Upper lobe of right lung (tissue), 1 donor: ENCODE measurements at places on chromosomes 4 and X. TPM values are rescaled to one million over a fixed set of nuclear protein-coding genes. Genes with fewer than 3 reads are reported as not detected.
A peak's percentile ranks its signal among the peaks of the same experiment; 100 is the strongest.

- no peak overlapping the region for H3K27ac ChIP-seq
- H3K4me1 ChIP-seq = no peaks in the 10 kb centered on the region
- H3K27me3 ChIP-seq = no peaks in the 10 kb centered on the region
- no peaks in the 10 kb centered on the region for H3K36me3 ChIP-seq
- DNase-seq = no peak
Observed at GRCh38 chr4:109213056-109213455, 89.4 kb downstream of the COL25A1 start.

RAB39B gene
- total RNA-seq = 0.75 TPM

- no peaks in the 10 kb centered on the region for H3K4me1 ChIP-seq
- H3K27ac ChIP-seq = no peak overlapping the region
- no peaks in the 10 kb centered on the region for H3K27me3 ChIP-seq
- DNase-seq = no peak
- H3K4me3 ChIP-seq = no peak overlapping the region
Observed at GRCh38 chr4:173821876-173822275, 291.8 kb upstream of the HAND2 start.

DNA sequence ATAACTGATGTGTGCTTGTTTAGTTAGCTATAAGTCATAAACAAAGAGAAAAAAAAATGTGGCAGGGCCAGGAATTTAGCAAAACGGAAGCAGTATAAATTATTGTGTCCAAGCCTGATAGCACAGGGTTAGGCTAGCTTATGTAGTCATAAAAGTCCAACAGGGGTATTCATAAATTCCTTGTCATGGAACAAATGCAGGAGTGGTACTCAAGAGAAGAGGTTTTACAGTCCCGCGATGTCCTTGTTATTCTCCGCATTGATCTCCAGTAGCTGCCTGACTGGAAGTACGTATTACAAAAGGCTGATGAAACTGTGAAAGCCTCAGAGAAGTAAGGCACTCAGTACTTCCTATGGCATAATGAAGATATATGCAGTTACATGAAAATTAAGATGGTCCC lies 336.9 kb upstream of the TRAM1L1 start:
- no peak overlapping the region for H3K27ac ChIP-seq
- no peak for DNase-seq
- H3K4me1 ChIP-seq = no peaks in the 10 kb centered on the region
- H3K4me3 ChIP-seq = no peak overlapping the region

DNA sequence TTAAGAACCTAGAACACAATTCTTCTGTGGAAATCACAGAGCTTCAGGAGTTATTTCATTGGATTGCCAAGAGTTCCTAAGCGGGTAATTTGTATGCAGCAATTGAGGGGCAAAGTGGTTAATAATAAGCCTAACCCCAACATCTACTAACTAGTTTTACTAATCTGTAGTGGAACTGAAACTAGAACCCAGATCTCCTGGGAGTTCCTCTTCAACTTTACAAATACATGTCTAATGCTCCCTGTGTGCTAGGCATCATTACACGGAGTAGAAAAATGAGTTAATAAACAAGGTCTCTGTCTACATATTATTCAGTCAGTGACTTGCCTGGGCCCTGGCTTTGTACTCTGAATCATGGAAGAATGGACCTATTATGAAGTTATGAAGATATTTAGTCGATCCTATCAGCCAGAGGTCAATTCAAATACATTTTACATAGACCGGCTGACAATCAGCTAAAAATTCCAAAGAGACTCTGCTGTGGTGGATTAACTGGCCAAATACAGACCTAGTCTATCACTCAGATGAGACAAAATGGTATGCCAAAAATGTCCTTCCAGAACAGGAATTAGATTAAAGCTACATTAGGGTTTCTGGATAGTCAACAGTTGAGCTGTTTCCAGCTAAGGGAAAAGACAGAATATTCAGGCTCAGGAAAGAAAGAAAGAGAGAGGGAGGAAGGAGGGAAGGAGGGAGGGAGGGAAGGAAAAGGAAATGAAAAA lies 326.0 kb downstream of the FBXW7 start:
- no peak overlapping the region for H3K27ac ChIP-seq
- H3K36me3 ChIP-seq = no peaks in the 10 kb centered on the region
- no peak overlapping the region for H3K4me3 ChIP-seq

- no peak for DNase-seq
- H3K4me1 ChIP-seq = no peaks in the 10 kb centered on the region
- no peak overlapping the region for H3K27ac ChIP-seq
- no peaks in the 10 kb centered on the region for H3K27me3 ChIP-seq
- H3K36me3 ChIP-seq = no peaks in the 10 kb centered on the region
- no peak overlapping the region for H3K4me3 ChIP-seq
Observed at GRCh38 chr4:175767150-175767549, 44.9 kb downstream of the GPM6A start.

GRCh38 chr4:152896811-152897210 lies 39.3 kb upstream of the FHDC1 start:
- H3K4me1 ChIP-seq = no peaks in the 10 kb centered on the region
- no peak for DNase-seq
- no peak overlapping the region for H3K4me3 ChIP-seq

DNA sequence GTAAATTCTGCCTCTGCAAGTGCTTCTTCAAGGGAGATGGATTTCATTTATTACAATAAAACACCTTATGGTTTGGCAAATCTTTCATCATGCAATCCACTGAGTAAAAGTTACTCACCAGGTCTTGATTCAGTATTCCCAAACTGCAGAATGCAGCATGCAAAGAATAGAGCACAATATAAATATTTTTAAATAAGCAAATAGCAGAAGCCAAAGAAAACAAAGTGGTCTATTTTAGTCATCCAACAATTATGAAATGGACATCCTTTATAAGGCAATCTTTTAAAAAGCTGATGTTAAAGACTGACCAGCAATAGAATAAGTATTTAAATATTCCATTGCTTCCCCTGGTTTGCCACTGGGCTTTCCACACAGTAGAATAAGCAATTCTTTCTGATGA lies 59.5 kb downstream of the SLC39A8 start:
- H3K27me3 ChIP-seq = no peaks in the 10 kb centered on the region
- no peaks in the 10 kb centered on the region for H3K4me1 ChIP-seq
- no peak overlapping the region for H3K4me3 ChIP-seq
- DNase-seq = no peak
- no peaks in the 10 kb centered on the region for H3K36me3 ChIP-seq
- no peak overlapping the region for H3K27ac ChIP-seq

DNA sequence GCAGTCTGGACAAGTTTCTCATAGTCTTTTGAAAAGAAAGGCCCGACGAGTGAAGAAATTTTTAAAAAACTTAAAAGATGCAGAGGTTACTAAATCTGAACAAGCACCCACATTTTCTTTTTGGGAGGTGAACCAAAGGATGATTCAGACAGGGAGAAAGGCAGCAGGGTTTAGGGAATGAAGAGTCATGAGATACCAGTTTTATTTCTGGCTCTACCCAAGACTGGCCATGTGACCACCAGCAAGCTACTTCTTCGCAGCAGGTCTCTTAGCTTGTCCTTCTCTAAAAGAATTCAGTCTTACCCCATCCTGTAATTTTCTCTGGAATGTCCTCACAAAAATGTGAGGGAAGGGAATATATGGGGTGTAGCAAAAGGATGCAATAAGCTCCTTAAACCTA lies 37.6 kb downstream of the AMOT start:
- no peaks in the 10 kb centered on the region for H3K4me1 ChIP-seq
- no peaks in the 10 kb centered on the region for H3K36me3 ChIP-seq
- no peak overlapping the region for H3K4me3 ChIP-seq

MAGEB1 gene
- not detected for total RNA-seq

- no peak for DNase-seq
- no peak overlapping the region for H3K4me3 ChIP-seq
- no peak overlapping the region for H3K27ac ChIP-seq
- no peaks in the 10 kb centered on the region for H3K4me1 ChIP-seq
Observed at GRCh38 chr4:96092151-96092705, 252.3 kb downstream of the PDHA2 start.

DNA sequence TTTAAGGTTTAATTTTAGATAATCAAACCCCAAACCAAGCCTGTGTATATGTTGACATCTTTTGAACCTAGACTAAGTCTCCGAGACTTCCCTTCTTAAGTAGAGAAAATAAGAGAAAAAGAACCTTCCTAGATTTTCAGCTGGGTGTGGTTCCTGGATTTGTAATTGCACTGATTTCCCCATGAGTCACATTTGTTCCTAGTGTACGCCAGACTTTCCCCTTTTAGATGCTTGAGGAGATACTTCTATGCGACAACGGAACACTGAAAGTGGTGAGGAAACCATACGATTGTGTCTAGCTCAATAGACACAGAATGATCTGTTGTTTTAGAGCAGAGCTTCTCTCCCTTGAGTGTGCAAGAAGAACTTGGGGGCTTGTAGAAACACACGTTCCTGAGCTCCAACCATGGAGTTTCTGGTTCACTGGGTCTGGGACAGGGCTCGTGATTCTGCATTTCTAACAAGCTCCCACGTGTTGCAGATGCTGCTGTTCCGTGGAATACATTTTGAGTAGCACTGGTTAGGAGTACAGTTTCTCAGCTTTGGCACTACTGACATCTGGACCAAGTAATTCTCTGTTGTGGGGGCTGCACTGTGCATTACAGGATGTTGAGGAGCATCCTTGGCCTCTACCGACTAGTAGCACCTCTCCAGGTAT lies 87.1 kb downstream of the AMELX start:
- no peak overlapping the region for H3K4me3 ChIP-seq
- no peak for DNase-seq
- H3K27me3 ChIP-seq = no peaks in the 10 kb centered on the region
- peak overlapping the region; percentile 24 for H3K27ac ChIP-seq
- H3K36me3 ChIP-seq = no peaks in the 10 kb centered on the region

GRCh38 chrX:118552121-118552900 lies 56.7 kb downstream of the DOCK11 start:
- H3K27me3 ChIP-seq = no peaks in the 10 kb centered on the region
- no peak for DNase-seq
- no peak overlapping the region for H3K27ac ChIP-seq
- H3K36me3 ChIP-seq = no peaks in the 10 kb centered on the region

GRCh38 chr4:144710526-144710912 lies 64.6 kb downstream of the HHIP start:
- peaks cover 5% of the 10 kb centered on the region for H3K36me3 ChIP-seq
- H3K27ac ChIP-seq = no peak overlapping the region
- H3K27me3 ChIP-seq = no peaks in the 10 kb centered on the region
- DNase-seq = no peak

MID1IP1 gene
- 83.6 TPM for total RNA-seq

NAP1L3 gene
- 1.2 TPM for total RNA-seq

DNA sequence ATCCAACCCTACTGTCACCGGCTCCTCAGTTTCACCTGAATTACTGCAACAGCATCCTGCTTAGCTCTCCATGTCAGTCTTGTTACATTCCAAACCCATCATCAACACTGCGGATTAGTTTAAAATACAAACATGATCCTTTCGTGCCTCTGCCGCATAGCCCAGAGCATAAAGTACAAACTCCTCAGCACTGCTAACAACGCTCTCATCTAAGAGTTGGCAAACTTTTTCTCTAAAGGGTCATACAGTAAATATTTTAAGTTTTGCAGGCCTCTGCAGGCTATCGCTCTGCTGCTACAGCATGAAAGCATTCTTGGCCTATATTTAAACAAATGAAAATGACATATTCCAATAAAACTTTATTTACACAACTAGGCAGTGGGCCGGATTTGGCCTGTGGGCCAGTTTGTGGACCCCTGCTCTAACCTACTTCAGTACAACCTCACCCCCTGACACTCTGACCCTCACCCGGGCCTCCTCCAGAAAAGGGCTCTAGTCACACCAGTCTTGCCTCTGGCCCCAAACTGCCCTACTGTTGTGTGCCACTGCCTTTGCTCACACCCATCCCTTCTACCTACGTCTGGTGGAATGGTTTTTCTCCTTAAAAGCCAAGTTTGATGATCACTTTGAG lies 7.2 kb downstream of the STX18 start:
- H3K36me3 ChIP-seq = no peaks in the 10 kb centered on the region
- no peaks in the 10 kb centered on the region for H3K27me3 ChIP-seq
- no peak overlapping the region for H3K4me3 ChIP-seq
- DNase-seq = no peak
- peaks cover 7% of the 10 kb centered on the region for H3K4me1 ChIP-seq

GRCh38 chr4:125704726-125705125 lies 390.0 kb downstream of the FAT4 start:
- no peak overlapping the region for H3K4me3 ChIP-seq
- no peaks in the 10 kb centered on the region for H3K27me3 ChIP-seq
- no peaks in the 10 kb centered on the region for H3K4me1 ChIP-seq

- H3K4me3 ChIP-seq = no peak overlapping the region
- H3K4me1 ChIP-seq = no peaks in the 10 kb centered on the region
- no peak for DNase-seq
Observed at GRCh38 chr4:93810340-93810992, 18.1 kb upstream of the ATOH1 start.

DNA sequence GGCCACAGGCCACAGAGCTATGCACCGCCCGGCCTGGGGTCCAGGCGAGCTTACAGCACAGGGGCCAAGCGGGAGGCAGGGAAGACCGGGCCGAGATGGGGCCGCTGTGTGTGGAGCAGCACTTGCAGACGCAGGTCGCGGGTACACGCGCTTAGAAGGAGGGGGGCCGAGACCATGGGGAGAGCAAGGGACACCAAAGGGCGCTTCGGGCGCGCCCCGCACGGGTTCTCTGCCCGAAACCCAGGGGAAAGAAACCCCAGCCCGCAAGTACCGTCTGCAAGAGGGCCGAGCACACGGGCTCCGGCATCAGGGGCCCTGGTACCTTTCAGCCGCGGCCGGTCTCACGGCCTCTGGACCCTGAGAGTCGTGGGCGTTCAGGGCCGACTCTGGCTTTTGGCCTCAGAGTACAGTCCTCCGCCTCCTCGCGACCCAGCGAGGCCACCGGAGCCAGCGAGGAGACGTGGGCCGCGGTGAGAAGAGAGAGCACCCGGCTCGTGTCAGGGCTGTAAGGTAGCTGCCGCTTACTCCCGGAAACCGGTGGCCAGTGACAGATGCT lies 342 bp downstream of the EOLA2 start:
- no peaks in the 10 kb centered on the region for H3K27me3 ChIP-seq
- H3K36me3 ChIP-seq = no peaks in the 10 kb centered on the region
- no peaks in the 10 kb centered on the region for H3K4me1 ChIP-seq
- H3K4me3 ChIP-seq = peak overlapping the region; percentile 69
- peak; percentile 66 for DNase-seq

FRAS1 gene
- total RNA-seq = 20.2 TPM

DNA sequence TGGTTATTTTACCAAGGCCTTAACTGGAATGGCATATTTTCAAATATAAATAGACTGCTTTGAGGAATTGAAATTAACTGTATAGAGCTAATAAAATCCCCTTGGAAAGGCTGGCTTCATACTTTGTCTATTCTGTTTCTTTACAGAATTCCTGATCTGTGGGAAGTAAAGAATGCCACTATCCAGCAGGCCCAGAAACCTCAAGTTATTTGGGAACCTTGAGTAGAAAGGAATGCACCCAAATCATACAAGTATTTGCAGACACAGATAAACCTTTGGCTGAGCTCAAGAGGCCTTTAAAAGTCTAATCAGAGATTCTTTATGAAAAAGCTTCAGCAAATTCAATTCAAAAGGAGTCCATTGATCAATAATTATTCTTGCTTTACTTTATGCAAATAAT lies 975.7 kb upstream of the PABPC4L start:
- no peak overlapping the region for H3K27ac ChIP-seq
- DNase-seq = no peak
- H3K36me3 ChIP-seq = no peaks in the 10 kb centered on the region
- no peak overlapping the region for H3K4me3 ChIP-seq
- H3K27me3 ChIP-seq = no peaks in the 10 kb centered on the region
